Gastrocnemius medialis (tissue), 4 donors: ENCODE measurements at places on chromosomes 1 and 21. TPM values are rescaled to one million over a fixed set of nuclear protein-coding genes. Genes with fewer than 3 reads are reported as not detected.
A peak's percentile ranks its signal among the peaks of the same experiment; 100 is the strongest.

Gene RPTN
- total RNA-seq = not detected

Gene CFAP74
- not detected for total RNA-seq

Gene CRYZ
- 12.2 TPM for total RNA-seq

DNA sequence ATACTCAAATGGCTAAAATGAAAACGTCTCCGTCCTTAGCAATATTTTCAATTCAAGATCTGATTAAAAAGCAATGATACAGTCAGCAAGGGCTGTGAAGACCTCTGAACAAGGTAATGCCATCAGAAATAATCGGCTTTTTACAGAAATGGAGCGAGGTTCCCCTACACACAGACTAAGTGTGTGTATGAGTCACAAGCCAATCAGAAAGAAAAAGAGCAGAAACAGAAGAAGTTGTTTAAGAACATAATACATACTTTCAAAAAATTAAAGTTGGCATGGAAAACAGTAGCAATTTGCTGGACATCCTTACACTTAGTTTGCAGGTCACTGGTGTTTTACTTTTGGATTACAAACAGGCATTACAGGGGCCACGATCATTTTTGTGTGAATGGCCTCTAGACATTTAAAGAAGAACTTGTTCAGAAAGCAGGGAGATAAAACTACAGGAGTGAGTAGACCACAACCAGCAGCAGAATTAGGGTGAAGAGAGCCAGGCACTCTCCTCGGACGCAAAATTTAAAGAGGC is 350.0 kb upstream of the RUNX1 start:
- DNase-seq = no peak

GRCh38 chr1:160761886-160762285 is 22.8 kb downstream of the SLAMF7 start:
- DNase-seq = no peak

DNA sequence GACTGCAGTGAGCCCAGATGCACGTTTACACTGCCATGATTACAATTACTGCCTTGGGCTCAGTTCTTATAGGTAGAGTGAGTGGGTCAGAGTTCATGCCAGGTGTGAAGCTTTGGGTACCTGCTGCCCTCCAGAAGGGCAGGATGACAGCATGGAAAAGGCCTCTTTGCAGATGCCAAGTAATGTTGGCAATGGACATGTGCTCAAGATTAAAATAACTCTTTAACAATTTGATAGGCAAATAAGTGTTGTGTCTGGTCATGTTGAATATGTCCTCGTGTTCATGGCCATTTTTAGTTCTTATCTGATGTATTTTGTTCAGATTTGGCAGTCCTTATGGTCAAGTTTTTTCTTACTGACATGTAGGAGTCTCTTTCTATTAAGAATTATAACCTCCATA is 34.8 kb downstream of the S100B start:
- no peak for DNase-seq

- no peak for DNase-seq
Observed at GRCh38 chr21:45330075-45330781, 42.5 kb upstream of the POFUT2 start.

- no peak for DNase-seq
Observed at GRCh38 chr1:43229826-43230780, 39.7 kb upstream of the TMEM125 start.

DNA sequence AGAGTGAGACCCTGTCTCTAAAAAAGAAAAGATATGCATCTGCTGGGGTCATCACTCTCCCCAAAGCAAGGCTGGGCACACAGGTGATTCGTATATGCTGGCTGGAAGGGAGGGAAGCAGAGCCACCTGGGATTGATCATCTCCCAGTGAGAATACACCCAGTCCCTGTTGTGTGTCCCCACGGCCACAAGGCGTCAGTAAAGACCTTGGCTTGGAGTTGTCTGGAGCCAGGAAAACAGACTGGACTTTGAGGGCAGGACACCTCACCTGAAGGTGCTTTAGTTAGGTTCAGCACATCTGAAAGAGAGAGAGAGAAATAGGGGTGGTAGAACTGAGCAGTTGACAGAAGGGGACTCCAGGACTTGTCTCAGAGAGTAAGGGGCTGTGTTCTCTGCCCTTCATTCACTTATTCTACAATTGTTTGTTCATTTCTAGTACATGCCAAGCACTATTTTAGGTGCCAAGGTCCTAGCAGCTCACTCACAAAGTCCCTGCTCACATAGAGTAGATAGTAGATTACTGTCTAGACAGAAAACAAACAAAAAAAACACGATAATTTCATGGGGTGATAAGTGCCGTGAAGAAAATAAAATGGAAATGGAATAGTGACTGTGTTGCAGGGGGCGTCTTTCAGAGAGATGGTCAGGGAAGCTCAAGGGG is 13.5 kb downstream of the CITED4 start:
- peak; percentile 24 for DNase-seq

GRCh38 chr1:94739521-94740061 is 80.6 kb upstream of the SLC44A3 start:
- peak; percentile 41 for DNase-seq

GRCh38 chr1:36297062-36297461 is 9.1 kb upstream of the SH3D21 start:
- DNase-seq = no peak

DNA sequence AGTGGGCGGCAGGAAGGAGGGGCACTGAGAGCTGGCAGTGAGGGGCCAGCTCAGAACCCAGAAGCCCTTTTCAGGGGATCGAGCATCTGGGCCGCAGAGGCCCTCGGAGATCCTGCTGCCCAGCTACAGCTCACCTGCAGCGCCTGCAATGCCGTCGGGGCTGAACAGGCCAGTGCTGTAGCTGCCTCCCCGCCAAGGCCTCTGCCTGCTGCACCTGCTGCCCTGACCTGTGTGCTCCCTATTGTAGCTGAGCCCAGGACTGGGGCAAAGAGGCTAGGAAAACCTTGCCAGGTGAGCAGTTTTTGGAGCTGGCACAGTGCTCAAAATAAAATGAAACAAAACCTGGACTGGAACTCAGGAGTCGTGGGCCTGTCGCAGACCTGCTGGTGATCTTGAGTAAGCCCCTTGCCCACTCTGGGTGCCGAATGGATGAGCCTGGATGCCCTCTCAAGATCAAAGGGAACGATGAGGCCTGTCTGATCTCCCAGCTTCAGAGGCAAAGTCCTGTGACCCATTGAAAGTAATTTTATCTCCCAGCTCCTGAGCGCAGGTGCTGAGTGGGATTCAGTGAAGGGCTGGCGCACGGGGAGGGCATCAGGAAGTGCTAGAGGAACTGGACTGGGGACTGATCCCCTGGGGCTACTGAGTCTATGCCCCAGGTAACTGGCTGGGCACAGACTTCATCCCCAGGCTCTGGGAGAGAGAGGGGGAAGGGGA is 154.6 kb downstream of the FOXD2 start:
- no peak for DNase-seq

DNA sequence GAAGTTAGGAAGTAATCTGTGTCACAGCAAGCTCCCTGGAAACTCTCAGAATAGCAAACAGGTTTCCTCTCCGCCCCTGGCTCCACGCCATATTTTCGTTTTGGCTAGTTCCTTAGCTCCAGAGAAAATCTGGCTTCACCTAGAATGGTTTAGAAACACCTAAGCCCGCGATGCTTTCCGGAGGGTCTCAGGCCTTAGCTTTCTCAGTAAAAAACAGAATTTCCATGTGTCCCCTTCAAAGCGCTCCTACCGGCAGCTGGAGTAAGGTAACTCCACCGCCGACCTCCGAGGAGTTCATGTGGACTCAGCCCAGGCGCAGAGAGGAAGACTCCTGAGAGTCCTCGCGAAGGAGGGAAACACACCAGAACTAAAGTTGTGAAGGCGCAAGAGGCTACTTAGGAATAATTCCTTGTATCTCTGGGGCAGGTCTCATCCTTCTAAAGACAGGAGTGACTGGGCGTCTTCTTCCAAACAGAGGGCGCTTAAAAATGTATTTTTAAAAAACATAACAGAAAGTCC is 406 bp downstream of the KIAA0040 start:
- DNase-seq = peak; percentile 61

GRCh38 chr1:189678779-189679178 is 798.9 kb downstream of the BRINP3 start:
- DNase-seq = no peak
